ENCODE measurements at places on chromosomes 12 and 14. TPM values are rescaled to one million over a fixed set of nuclear protein-coding genes. Genes with fewer than 3 reads are reported as not detected.

The CLEC1B gene
- total RNA-seq = not detected

The CNTN1 gene
- 16.9 TPM for total RNA-seq

The LMO3 gene
- total RNA-seq = 22.2 TPM

The CLEC2D gene
- 7.1 TPM for total RNA-seq

The OLR1 gene
- 0.09 TPM for total RNA-seq

The STYX gene
- 22.8 TPM for total RNA-seq

The BMAL2 gene
- total RNA-seq = 16.2 TPM

The POTEG gene
- not detected for total RNA-seq

The TMEM132C gene
- total RNA-seq = not detected

The RHEBL1 gene
- total RNA-seq = 6.9 TPM

The MRPL51 gene
- 288 TPM for total RNA-seq

The NRL gene
- total RNA-seq = 1.6 TPM

The NKX2-1 gene
- total RNA-seq = not detected

The SLC7A7 gene
- 4.2 TPM for total RNA-seq

The PSMA3 gene
- total RNA-seq = 286 TPM

The DPY19L2 gene
- 3.4 TPM for total RNA-seq

The RPL10L gene
- not detected for total RNA-seq

The LIN7A gene
- 8.6 TPM for total RNA-seq

The GEMIN2 gene
- 34.9 TPM for total RNA-seq

The IGF1 gene
- not detected for total RNA-seq

The VASH1 gene
- 10.9 TPM for total RNA-seq

The SERPINA10 gene
- not detected for total RNA-seq

The ACRBP gene
- 3.2 TPM for total RNA-seq

The ANO2 gene
- 4.0 TPM for total RNA-seq

The MUCL1 gene
- total RNA-seq = not detected

The OR6C2 gene
- total RNA-seq = not detected

The AMDHD1 gene
- total RNA-seq = 1.1 TPM

The PFKM gene
- 109 TPM for total RNA-seq

The LMNTD1 gene
- not detected for total RNA-seq

The VAMP1 gene
- total RNA-seq = 12.8 TPM

The BATF gene
- total RNA-seq = not detected

All from WTC11 (cell line).